ENCODE measurements at places on chromosomes 12 and 14. TPM values are rescaled to one million over a fixed set of nuclear protein-coding genes. Genes with fewer than 3 reads are reported as not detected.

The DACT1 gene
- 435 TPM for total RNA-seq

The MYG1 gene
- total RNA-seq: 39.5 TPM

The FAIM2 gene
- total RNA-seq: 22.3 TPM

DNA sequence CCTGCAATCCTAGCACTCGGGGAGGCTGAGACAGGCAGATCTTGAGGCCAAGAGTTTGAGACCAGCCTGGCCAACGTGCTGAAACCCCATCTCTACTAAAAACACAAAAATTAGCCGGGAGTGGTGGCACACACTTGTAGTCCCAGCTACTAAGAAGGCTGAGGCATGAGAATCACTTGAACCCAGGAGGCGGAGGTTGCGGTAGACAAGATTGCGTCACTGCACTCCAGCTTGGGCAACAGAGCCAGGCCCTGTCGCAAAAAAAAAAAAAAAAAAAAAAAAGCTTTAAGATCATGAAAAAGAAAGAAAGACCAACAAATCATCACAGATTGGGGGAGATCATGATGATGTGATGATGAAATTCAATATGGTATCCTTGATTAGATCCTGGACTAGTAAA lies 30.6 kb downstream of the WDR89 start:
- no peak for DNase-seq

DNA sequence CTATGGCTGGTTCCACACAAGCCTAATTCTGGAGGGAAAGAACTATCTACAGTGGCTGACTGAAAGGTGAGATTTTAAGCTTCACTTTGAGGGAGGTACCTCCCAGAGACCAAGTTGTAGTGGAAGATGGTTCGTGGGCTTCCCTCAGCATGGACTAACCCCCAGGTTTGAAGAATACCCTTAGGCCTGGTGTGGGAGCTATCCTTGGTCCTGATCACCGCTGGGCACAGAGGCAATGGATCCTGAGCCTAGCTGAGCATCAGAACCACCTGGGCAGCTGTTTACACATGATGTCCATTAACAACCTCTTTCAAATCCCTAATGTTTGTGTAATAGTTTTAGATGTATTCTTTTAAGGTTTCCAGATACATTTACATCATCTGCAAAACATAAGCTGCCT lies 10.3 kb downstream of the DAO start:
- no peak for DNase-seq
